Body of pancreas (tissue), 4 donors: ENCODE measurements at places on chromosomes 2 and 18. TPM values are rescaled to one million over a fixed set of nuclear protein-coding genes. Genes with fewer than 3 reads are reported as not detected.

Gene CARF
- 8.0 TPM for total RNA-seq

- DNase-seq: peak; percentile 35
Observed at GRCh38 chr2:25894135-25894830, 16.0 kb upstream of the ASXL2 start.

Gene CXXC1
- 109 TPM for total RNA-seq

DNA sequence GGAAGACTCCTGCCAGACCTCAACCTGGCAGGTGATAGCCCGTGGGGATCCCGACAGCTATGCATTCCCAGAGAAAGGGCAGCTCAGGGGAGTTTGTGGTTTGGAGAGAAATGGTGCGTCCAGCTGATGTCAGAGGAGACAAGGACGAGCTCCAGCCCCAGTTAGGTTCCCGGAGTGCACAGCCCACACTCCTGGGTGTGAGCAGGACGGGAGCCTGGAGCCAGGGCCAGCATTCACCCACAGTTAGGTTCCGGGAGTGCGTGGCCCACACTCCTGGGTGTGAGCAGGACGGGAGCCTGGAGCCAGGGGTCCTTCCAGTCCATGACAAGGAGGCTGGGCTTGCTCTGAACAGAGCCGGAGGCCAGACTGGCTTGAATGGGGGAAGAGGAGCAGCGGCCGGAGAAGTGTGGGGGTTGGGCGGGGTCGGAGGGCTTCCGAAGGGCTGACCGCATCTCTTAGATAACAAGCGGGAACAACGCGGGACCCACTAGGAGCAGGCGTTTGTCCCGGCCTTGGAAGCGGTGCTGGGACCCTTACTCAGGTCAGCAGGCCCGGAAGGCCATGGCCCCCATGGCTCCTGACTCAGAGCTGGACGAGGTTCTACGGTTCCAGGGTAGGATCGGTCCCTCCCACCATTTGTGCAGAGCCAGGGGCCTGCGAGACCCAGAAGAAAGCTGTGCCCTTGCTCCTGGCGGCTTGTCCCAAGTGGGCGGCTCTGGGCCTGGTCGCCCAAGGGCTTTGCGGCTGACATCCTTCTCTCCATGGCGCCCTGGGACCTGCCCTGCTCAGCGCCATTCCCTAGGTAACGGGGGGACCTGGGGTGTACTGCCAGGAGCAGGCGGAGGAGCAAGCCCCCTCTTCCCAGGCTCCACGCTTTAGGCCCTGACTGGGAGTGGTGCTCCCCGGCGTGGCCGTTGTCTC lies 185.6 kb downstream of the RTP5 start:
- no peak for DNase-seq
